ENCODE measurements at places on chromosomes 7 and 10.

DNA sequence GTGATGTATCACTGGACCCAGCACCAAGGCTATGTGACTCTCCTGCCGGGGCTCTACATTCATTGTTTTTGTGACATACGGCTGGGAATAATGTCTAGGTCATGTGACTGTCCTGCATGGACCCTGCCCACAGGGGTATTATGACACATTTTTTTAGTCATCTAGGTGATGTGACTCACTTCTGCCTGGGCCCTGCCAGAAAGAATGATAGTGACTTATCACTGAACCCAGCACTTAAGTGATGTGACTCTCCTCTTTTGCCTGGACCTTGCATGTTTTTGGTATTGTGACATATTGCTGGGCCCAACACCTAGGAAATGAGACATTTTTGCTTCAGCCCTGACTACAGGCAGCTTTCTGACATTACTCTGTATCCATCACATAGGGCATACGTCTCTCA is 51.1 kb upstream of the ZNF107 start:
- DNase-seq: no peak

GRCh38 chr7:18202315-18203045 is 174.8 kb upstream of the PRPS1L1 start:
- no peak for DNase-seq

- peak; percentile 1 for DNase-seq
These were observed 10.9 kb downstream of the CDHR1 start for GRCh38 chr10:84205049-84205852.

DNA sequence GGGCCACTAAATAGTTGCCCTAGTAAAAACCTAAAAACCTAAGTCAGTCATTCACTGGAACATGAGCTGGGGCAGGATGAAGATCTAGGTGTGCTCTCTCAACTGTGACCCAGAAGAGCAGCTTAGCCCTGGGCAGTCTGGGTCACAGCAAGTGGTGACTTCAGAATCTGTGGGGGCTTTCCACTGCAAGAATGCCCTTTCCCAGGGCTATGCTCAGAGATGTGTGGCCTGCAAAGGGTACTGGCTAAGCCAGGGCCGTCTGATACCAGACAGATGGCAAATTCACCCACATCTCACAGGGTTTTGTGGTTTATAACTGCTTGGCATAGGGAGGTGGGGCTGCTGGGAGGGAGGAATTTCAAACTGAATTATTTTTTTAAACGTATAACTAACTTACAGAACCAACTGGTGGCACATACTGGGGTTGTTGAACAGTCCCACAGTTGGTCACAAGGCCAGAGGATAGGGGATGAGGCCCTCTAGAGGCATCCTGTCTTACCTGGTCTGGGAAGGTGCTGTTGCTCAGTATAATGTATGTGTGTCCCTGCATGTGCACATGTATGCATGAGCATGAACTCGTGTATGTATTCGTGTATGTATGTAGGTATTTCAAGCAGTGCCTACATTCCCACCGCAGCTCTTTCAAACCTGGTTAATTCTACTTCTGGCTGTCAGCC is 63.2 kb downstream of the PRPF18 start:
- DNase-seq: no peak

GRCh38 chr7:116305485-116306408 is 95.4 kb downstream of the TES start:
- DNase-seq: no peak

DNA sequence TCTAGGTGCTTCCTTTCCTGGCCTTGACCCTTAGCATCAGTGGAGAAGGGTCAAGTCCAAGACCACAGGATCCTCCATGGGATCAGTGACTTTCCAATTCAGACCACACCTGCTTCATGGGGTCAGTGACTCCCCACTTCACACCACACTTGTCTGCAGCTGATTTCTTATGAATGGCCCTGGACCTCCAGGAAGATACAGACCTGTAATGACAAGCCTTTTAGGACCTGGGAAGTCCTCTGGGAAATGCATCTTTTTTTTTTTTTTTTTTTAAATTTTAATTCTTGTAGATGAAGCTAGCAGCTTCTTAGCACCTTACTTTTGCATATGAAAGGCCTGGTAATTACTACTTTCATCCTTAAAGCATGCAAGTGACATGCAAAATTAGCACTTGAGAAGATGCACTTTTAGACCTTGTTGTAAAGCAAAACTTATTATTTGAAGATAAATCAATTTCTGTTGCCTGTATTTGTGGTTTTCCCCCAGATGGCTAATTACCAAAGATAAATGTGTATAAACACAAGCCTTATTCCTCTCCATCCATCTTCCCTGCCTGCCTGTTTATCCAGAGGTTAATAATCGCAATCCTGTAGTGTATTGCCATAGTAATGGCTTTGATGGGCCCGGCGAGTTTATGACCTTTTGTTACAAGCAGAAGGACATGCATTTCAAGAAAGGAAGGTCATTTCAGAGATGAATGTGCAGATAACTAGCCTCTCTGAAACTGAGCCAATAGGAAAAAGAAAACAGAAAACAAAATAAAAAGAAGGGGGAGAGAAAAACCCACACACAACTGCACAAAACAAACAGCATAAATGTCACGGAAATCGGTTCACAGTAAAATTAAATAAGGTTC is 1018.7 kb downstream of the TYW1 start:
- DNase-seq: peak; percentile 21

- DNase-seq: no peak
These were observed 579 bp downstream of the RBM33 start for GRCh38 chr7:155644971-155645509.

DNA sequence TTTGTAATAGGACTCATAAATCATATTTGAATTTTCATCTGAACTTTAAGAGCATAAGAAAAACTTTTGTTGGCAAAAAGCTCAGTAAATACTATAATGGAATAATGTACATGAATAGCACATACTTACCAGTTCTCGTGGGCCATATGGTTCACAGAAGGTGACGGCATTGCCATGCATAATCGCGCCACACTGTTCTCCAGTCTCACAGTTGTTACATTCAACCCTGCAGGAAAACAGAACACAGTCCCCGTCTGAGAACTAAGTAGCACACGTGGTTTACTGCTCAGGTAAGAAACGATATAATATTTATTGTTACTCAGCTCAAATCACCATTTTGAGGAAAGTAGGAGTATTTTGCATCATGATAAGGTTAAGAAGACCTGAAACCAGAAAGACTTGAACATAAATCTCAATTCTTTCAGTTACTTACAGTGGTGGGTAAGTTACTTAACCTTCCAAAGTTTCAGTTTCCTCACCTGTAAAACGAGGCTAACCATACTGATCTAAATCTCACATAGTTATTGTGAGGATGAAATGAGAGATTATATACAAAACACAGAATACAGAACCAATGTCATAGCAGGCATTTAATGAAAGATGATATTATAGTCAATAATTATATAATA is 261.4 kb downstream of the RELN start:
- no peak for DNase-seq

GRCh38 chr10:10777723-10778122 is 239.9 kb upstream of the CELF2 start:
- DNase-seq: no peak

DNA sequence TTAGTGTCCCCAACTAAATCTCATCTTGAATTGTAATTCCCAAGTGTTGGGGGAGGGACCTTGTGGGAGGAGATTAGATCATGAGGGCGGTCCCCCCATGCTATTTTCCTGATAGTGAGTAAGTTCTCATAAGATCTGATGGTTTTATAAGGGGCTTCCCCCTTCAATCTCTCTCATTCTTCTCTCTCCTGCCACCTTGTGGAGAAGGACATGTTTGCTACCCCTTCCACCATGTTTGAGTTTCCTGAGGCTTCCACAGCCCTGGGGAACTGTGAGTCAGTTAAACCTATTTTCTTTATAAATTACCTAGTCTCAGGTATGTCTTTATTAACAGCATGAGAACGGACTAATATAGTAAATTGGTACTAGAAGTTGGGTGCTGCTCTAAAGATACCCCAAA is 365.6 kb downstream of the ANKRD7 start:
- no peak for DNase-seq

GRCh38 chr10:103564776-103565520 is 71.4 kb downstream of the NEURL1 start:
- DNase-seq: no peak

GRCh38 chr7:104133238-104133637 is 74.6 kb downstream of the ORC5 start:
- no peak for DNase-seq

DNA sequence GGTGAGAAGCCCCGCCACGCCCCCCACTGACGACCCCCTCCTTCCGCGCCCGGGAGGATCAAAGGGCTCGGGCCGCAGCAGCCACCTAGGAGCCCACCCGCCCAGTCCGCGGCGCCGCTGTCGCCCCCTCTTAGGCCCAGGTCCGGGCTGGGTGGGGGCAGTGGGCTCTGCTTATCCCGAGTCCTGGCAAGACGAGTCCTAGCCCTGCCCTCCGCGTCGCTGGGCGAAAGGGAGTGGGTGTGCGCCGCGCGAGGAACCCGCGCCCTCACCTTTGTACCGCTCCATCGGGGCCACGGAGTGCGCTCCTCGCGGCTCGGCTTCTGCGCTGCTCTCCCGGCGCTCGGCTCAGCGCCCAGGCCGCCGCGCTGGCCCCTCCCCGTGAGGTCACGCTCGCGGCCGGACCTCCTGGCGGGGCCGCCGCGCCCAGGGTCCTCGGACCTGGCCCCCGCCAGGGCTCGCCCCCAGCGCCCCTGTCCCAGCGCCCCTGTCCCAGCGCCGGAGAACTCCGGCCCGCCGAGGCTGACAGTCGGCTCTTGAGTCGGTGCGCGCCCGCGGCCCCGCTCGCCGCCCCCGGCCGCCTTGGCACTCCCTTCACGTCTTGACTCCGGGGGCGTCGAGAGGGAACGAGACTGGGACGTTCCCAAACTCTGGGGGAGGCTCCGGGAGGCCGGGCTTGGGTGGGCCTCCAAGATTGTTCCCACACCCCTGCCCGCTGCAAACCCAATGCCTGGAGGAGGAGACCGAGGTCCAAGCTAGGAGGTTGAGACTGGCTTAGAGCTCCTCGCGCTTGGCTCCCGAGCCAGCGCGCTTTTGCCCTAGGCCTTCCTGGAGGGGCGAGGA is at the start of gene AFAP1L2:
TSS of gene AFAP1L2 (minus strand) at position 332 of the 840 bp plus-strand sequence. CDS start at position 285, 47 bp downstream.
- DNase-seq: no peak

DNA sequence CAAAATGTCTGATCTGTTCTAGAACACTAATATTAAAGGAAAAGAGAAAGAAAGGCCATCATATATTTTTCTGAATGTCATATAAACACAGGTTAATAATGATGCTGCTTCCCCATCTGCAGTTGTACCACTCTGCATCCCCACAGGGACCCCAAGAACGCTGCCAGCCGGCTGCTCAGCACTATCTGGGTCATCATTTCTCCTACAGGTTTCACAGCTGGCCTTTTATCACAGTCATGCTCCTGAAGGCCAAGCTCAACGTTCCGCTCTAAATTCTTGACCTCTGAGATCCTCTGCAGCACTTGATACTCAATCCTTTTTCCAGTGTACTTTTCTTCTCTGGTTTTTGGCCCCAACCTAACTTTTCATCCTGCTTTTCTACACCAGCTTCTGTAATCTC is 4.8 kb downstream of the IDI1 start:
- DNase-seq: no peak

DNA sequence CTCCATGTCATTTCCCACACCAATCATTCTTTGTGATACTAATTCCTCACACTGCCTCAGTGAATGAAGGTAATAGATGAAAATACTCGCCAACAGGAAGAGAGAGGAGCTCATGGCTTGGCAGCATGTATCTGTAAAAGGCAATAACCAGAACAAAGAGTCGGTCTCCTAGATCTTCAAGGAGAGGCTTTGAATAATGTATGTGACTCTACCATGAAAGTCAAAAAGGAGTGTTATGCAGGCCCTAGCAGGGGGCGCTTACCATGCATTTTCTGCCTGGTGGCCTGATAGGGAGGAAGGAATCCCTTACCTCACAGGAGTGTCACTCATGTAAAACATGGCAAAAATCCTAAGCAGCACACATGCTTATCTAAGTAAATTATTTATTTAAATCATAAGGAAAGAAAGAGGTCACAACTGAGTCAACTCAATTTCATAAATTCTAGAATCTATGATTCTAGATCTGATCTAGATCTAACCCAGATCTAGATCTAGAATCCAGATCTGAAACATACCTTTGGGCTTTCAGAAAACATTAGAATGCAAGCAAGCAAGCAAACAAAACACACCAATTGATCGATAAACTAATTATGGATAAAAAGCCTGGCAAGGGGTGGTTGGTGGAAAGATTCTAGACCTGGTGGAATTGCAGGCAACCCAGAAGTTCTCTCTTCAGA is 226.3 kb upstream of the KLF6 start:
- DNase-seq: no peak

DNA sequence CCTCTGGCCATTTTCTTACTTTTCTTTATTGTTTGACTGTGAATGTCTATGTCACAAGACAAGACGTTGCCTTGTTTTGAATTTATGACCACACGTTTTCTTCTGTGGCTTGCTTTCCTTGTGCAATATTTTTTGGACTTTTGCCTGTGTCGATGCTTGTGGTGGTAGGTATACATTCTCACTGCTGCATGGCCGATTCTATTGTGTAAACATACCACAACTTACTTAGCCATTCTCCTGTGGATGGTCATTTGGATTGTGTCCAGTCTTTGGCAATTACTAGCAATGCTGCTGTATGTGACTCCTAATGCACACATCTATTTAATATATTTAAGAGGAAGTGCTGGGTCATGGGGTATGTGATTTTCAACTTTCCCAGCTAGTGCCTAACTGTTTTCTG is 18.0 kb upstream of the DLG5 start:
- DNase-seq: no peak

- DNase-seq: no peak
These were observed 131.8 kb downstream of the ADK start for GRCh38 chr10:74282848-74283210.

GRCh38 chr7:129790136-129790535 is 162.6 kb downstream of the UBE2H start:
- no peak for DNase-seq

DNA sequence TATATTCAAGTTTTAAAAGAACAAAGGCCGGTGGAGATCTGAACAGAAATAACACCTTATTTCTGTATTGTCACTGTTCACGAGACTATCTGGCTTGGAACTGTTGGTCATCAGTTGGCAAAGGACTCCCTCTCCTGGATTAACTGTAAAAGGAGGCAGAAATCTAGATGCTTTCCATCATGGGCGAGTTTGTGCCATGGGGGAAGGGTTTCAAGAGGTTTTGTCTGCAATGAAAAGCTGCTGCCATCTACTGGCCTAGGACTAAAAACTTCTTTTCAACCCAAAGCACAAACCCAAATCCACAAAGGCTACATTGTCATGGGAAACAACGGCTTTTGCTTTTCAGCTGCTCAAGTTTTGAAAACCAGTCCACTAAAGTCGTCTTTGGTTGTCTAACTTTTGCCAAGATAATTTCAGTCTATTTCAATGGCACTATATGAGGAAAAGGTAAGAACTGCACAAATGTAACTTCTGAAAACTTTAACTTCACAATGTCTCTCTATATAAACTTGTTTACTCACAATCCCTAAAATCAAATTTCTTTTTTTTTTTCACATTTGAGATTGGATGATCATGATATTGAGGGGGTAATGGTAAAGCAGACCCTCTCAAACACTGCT is 196.8 kb downstream of the SKAP2 start:
- DNase-seq: peak; percentile 96

- DNase-seq: no peak
These were observed 3.6 kb downstream of the ELFN1 start for GRCh38 chr7:1673581-1674118.
